T-helper 1 cell (primary cell): ENCODE measurements at places on chromosomes 7 and 10.

DNA sequence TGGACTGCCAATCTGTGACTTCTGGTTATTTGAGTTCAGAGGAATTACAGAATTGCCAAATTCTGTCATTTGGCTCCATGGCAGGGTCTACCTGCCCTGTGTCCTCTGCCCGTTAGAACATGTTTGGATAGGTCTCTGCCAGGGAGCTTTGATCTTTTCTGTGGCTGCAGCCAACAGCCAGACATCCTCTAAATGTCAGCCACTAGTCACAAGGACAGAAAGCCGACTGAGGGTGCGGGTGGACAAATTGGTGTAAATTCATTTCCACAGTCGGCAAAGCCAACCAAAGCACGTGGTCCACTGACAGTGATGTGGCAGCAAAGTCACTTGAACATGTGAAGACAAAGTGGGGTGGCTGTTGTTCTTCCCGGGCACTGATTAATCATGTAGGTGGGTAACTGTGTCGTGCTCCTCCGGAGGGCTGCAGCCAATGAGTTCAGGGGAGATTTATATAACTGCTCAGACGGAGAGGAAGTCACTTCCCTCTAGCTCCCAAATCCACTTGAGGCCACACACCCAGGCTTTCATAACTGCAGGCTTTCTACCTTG, 26.7 kb upstream of the CAMK1D start:
- no peak for DNase-seq

GRCh38 chr7:151012911-151013347, 11.4 kb downstream of the ATG9B start:
- DNase-seq, result no peak

GRCh38 chr7:90320418-90320800, 695 bp downstream of the FAM237B start:
- DNase-seq, result no peak

DNA sequence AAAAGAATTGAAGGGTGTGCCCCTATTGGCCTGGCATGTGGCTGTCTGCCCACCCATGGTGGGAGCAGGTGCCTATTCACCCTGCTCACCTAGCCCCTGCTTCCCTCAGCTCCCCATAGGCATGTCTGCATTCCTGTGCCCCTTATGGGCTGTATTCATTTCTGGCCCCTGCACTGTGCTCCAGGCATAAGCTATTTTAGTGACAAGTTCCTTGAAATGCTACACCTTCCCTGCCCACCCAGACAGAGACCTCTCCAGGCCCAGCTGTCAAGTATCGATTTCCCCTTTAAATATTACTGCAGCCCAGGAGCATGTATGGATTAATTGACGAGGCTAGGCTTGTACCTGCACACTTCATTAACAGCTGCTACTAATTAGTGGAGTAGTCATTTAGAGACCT, 235.4 kb downstream of the RPS24 start:
- DNase-seq, result no peak

GRCh38 chr10:108631332-108631731, 1292.0 kb downstream of the XPNPEP1 start:
- no peak for DNase-seq

GRCh38 chr10:26960308-26960707, 99.5 kb upstream of the ABI1 start:
- no peak for DNase-seq

GRCh38 chr7:112190120-112190519, 16.1 kb downstream of the DOCK4 start:
- DNase-seq, result no peak

- DNase-seq, result no peak
These were observed 83.7 kb downstream of the KIF20B start for GRCh38 chr10:89785095-89785494.

GRCh38 chr7:155093596-155093995, 23.5 kb downstream of the HTR5A start:
- DNase-seq, result no peak

DNA sequence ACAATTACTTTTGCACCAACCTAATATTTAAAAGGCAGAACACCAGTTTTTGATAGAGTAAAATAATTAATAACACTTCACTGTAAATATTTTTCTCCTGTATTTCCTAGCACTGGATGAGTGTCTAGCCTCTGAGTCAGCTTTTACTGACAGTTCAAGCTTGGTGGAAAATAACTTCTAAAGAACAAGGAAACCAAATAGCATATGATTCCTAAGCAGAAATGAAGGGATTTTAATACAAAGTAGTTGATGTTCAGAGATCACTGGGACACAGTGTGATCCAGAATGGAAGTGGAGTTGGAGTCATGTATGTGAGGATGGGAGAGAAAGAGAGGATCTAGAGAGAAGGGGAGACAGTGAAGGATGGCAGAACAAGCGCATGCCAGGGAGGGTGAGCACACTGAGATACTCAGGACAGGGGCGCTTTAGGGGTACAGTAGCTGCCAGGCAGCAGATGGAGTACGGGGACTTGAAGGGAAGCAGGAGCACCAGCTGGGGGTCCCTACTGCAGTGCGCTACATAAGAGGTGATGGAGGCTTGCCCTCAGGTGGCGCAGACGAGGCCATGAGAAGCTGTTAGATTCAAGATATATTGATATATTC, 117.9 kb upstream of the KLF6 start:
- DNase-seq, result no peak

- no peak for DNase-seq
These were observed 873.2 kb downstream of the GATA3 start for GRCh38 chr10:8927705-8928104.

- DNase-seq, result no peak
These were observed 42.3 kb downstream of the SUGCT start for GRCh38 chr7:40177071-40177470.

- no peak for DNase-seq
These were observed 227.0 kb downstream of the SORCS3 start for GRCh38 chr10:104867966-104868598.

- no peak for DNase-seq
These were observed 286.0 kb downstream of the TWIST1 start for GRCh38 chr7:18831419-18831818.

DNA sequence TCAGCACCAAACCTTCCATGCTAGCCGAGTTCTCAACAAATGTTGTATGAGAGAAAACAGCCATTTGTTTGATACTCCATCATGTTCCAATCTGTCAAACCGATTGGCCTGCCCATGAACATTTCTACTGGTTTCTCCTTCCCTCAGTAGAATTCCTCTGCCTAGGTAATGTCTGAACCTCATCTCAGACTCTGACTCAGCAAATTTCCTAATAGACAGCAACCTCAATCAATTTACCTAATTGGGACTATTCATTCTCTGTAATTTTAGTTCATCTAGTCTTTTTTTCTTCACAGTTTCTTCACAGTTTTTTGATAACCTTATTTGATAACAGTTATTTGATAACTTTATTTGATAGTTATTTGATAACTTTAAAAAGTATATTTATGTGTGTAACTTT, 585.1 kb downstream of the DNAJB9 start:
- DNase-seq, result no peak

GRCh38 chr10:123952099-123952498, 60.5 kb upstream of the CPXM2 start:
- DNase-seq, result no peak

DNA sequence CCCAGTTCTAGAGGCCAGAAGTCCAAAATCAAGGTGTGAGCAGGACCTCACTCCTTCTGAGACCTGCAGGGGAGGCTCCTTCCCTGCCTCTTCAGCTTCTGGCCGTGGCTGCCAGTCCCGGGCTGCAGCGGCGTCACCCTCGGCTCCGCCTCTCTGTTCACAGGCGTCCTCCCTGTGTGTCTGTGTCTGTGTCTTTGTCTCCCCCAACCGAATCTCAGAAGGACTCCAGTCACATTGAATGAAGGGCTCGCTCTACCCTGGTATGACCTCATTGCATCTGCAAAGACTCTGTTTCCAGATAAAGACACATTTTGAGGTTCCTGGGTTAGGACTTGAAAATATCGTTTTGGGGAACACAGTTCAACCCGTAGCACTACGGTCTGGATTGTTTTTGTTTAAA, 33.1 kb upstream of the GALNT11 start:
- peak; percentile 19 for DNase-seq
